Stimulated activated CD8-positive, alpha-beta memory T cell treated with anti-CD3 and anti-CD28 coated beads, Interleukin-4, amount 100 ng/mL, for 1 hour (primary cell): ENCODE measurements at places on chromosomes 16 and 17.

GRCh38 chr17:79280866-79281572, 206.4 kb downstream of the ENGASE start:
- DNase-seq: no peak

- no peak for DNase-seq
Observed at GRCh38 chr17:8859804-8860430, 7.6 kb downstream of the PIK3R6 start.

DNA sequence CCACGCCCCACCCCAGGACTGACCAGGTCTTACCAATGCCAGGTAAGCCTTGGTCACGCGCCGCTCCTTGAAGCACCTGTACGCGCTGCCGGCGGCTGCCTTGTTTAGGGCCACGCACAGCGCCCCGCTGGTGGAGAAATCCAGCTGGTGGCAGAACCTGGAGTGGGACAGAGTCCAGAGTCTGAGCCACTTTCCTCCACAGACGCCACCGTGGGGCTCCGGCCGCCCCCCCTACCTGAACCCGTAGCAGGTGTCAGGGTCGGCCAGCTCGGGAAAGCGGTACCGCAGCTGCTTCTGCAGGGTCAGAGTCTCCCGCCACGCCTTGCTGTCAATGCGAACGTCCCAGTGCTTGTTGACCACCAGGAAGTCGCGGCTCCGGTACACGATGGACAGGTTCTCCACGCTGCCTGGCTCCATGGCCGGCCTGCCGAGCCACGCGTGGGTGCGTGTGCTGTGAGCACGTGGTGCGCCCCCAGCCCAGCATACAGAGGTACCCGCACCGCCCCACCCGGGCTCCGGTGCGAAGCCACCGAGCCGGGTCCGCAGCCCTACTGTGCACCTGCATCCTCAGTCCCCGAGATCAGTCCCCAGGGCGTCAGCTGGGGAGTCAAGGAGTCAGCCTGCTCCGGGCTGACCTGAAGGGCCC, 737 bp downstream of the RPUSD1 start:
- DNase-seq: no peak

- no peak for DNase-seq
Observed at GRCh38 chr17:44820631-44821212, 9.4 kb downstream of the GJC1 start.

GRCh38 chr17:80982426-80982974, 9.1 kb upstream of the CHMP6 start:
- DNase-seq: no peak

GRCh38 chr17:16975277-16975651, 3.3 kb upstream of the TNFRSF13B start:
- DNase-seq: no peak

- no peak for DNase-seq
Observed at GRCh38 chr16:89300311-89300975, 82.9 kb downstream of the ZNF778 start.
